ENCODE measurements at places on chromosomes 5 and 9.

DNA sequence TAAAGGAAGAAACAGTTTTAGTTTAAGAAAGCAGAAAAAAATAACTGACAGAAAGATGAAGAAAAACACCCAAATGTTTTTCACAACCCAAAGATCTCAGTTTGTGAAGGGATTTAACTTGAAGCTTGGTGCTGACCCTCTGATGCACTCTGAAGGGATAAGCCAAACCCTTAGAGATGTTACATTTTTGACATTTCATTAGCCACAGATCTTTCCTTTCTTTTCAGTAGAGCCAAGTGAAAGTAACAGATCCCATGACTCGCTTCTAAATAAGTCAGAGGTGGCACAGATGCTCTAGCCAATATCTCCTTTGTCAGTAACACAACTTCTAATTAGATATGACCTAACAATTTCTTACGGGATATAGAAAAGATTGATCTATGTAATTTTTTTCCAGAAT, 394.5 kb upstream of the EDIL3 start:
- DNase-seq = no peak

- DNase-seq = no peak
Measured at GRCh38 chr5:79235261-79235633, 684 bp upstream of the JMY start.

DNA sequence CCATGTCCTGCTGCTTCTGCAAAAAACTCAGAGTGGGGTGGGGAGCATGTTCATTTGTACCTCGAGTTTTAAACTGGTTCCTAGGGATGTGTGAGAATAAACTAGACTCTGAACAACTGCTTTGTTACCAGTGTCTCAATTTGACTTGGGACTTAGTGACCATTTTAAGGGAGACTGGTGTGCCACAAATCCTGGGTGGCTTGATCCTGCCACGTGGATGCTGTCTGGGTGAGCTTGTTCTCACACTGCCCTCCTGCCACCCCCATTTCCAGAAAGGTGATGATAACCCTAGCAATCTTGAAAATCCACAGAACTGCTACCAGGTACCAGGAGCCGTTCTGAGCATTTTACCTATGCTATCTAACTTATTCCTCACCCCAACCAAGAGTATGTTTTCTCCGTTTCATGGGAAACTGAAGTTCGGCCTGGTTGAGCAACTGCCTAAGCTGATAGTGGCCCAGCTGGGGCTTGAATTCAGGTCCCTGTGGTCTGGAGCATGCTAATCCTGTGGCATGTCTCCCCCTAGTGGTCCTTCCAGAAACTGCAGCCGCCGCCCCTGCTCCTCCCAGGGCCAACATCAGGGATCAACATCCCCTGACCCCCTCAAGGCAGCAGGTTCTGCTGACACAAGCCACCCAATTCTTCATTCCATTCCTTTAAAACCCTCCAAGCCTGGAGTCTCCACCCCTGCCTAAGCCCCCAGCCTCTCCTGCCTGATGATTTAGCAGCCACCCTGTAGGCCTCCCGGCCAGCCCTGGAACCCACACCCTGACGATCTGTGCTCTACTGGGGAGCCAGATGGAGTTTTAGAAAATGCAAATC, 2.8 kb downstream of the IL3 start:
- peak; percentile 70 for DNase-seq

DNA sequence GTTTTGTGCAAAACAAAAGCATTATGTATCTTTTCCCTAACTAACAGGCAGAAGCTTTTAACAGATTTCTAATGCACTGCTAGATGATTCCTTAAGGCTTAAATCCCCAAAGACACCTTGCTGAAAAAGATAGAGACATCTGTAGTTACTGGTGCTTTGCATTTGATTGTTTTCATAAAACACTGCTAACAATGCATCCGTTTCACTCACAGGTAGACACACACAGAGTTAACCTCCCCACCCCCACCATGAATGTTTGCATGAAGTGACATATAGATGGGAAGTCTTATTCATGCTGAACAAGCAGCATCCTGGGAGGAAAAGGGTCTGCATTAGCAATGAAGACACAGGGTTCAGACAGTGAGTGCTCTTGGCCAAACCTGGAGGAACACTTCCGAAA, 100.9 kb downstream of the ASTN2 start:
- DNase-seq = no peak

DNA sequence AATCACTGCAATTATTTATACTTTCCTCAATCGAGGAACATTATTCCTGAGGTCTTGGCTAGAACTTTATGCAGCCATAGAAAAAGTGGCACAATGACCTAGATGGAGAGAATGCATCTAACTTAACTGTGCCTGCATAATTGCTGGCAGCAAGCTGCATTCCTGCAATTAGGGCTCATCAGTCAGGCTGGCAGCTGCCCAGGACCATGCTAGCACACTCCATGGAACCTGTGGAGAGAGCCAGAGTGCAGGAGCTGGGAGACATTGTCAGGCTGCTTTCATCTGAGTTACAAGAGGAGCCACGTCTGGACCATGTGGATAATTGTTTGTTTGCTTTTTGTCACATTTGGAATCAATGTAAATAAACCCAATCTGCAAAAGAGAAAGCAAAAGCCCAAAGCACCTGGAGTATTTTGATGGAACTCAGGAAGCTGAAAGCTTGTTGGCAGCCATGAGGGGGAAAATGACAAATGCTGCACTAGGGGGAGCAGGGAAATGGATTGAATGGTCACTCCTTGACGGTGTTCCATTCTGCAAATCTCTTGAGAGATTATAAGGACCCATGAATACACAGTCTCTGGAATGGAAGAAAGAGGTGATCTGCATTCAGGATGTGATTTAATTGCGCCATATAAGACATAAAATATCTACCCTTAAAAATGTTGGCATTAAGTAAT, 839.9 kb downstream of the MAT2B start:
- no peak for DNase-seq

DNA sequence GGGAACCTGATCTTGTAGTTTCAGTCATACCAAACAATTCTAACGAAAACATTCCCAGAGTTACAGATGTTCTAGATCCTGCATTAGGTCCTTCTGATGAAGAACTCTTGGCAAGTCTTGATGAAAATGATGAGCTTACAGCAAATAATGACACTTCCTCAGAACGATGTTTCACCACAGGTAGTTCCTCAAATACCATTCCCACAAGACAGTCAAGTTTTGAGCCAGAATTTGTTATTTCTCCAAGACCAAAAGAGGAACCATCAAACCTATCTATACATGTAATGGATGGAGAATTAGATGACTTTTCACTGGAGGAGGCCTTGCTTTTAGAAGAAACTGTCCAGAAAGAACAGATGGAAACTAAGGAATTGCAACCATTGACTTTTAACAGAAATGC, 21.0 kb downstream of the RMI1 start:
- no peak for DNase-seq

- no peak for DNase-seq
Measured at GRCh38 chr9:15239816-15240215, 67.2 kb downstream of the TTC39B start.

DNA sequence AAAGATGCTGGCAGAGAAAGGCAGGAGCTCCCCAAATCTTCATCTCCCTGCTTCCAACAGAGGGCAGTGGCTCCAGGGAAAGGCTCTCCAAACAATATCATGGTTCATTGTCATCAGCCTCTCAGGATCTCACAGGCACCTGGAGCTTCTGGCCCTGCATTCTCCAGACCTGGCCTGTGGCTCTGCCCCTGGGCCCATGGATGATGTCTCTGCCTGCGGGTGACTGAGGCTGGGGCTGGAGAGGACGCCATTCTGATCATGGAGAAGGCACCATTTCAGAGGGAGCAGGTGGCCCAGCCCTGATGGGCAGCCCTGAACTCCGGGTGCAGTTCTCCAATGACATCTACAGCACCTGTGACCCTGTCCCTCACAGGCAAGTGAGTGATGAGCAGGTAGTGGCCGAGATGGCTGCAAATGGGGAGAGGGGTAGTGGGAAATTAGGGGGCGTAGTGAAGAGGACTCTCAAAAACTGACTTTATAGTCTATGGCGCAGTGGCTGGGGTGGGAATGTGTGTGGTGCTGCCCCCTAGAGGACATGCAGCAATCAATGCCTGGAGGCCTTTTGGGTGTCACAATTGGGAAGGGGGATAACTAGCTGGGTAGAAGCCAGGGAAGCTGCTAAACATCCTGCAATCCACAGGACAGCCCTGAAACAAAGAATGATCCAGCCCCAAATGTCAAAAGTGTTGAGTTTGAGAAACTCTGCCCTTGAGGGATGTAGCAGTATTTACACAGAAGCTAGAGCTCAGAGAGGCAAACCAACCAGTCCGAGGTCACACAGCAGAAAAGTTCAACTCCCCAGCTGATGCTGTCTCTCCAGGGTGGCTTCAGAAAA, 3.2 kb downstream of the SH3PXD2B start:
- DNase-seq = peak; percentile 17

All from stimulated activated CD8-positive, alpha-beta memory T cell treated with anti-CD3 and anti-CD28 coated beads, Interleukin-2, amount 100 ng/mL, for 48 hours (primary cell).